ENCODE measurements at places on chromosomes 5 and 9.

GRCh38 chr5:31815376-31815775, 176.4 kb downstream of the PDZD2 start:
- DNase-seq, result no peak

DNA sequence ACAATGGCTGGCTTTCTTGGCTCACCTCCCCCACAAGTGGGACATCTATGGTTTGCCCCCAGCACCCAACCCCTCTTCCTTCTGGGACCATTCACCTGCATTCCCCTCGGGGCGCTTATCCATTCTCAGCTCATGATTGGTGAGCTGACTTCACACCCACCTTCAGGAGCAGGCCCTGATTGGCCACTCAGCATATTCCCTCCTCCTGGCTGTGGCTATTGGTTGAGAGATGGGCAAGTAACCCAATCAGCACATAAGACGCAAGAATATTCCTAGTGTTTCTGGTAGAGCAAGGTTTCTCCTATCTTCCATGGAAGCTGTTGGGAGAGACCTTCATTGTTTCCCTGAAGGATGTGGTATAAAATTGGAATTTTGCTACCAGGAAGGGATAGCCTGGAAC, 22.7 kb upstream of the UNC5A start:
- DNase-seq, result no peak

- DNase-seq, result no peak
Measured at GRCh38 chr5:42285230-42285629, 138.0 kb upstream of the GHR start.

- no peak for DNase-seq
Measured at GRCh38 chr5:36641431-36641830, 35.0 kb downstream of the SLC1A3 start.

DNA sequence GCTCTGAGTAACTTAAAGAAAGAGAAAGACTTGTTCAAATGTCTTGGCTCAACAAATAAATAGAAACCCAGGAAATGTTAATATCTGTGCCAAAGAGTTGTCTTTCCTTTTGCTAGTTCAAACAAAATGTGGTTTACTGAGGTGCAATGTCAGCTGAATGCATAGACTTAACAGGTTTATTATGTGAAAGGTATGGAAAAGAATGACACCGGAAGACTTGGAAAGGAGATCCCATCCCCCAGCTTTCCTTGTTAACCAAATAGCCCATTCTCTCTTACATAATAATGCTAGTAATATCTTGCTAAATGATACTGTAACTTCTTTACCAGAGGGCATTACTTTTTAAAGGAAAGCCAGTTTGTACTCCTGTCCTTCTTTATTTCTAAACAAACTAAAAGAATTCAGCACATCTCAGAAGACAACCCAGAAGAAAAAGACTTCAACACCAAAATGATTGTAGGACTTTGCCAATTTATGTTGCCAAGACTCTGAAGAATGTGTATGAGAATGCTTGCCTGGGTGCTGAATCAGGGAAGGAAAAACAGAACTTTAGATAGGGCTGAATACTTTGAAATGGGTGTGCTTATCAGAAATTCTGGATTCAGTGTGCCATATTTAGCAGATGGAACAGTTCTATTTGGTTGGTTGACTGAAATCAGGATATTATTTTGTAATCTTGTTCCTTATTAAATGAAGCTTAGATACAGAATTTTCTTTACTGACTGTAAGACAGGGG, 344.1 kb downstream of the TMEM38B start:
- DNase-seq, result no peak

GRCh38 chr5:170863646-170864045, 1.8 kb downstream of the RANBP17 start:
- DNase-seq, result no peak

- peak; percentile 32 for DNase-seq
Measured at GRCh38 chr5:118956727-118957126, 31.6 kb downstream of the DTWD2 start.

DNA sequence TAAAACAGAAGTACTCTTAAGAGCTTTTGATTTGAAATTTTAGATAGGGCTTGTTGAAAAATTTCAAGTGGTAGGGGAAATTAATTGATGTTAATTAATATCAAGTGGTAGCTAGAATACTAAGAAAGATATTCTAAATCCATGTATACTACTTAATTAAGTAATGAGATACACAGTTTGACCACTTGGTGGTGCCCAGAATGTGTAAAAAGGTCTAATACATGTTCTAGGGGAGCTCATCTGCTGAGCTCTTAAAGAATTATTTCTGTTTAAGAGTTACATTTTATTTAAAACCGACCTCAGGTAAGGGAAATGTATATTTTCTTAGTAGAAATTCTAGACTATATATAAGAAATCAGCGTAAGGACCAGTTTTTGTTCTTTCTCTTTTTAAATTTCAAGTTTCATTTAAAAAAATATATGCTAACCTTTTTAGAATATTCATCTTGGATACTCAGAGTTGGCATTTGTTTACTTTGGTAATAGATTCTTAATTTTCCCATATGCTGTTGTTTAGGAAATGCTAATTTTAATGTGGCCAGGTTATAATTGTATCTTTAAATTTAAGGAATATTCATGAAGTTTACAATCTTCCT, 61.5 kb downstream of the LNPEP start:
- DNase-seq, result peak; percentile 75

- DNase-seq, result no peak
Measured at GRCh38 chr5:98104454-98105188, 668.8 kb upstream of the RGMB start.

DNA sequence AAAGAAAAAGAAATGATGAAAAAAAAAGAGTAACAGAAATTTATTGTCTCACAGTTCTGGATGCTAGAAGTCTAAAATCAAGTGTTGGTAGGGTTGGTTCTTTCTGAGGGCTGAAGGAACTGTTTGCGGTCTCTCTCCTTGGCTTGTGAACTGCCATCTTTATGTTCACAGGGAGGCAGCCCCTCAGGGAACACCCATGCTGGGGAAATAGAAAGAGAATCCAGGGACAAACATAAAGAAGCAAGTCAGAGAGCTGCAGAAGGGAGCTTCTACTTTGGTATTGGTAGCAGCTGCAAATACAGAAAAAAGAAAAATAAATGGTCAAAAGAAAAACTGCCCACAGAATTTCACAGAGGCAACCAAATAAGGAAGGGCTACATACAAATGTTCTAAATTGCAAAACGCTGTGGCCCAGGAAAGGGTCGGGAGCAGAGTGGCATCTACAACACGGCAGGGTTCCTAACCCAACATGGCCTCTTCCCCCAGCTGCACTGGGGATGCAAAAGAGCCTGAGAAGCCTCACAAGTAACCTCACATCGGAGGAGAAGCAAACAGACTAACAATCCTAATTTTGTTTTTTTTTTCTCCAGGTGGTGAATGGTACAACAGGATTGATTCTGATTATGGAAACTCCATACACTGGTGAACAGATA, 37.4 kb downstream of the ELOVL7 start:
- no peak for DNase-seq

- DNase-seq, result no peak
Measured at GRCh38 chr9:81305561-81306182, 383.7 kb downstream of the TLE1 start.

GRCh38 chr5:32805971-32806638, 95.0 kb downstream of the NPR3 start:
- DNase-seq, result peak; percentile 17

GRCh38 chr9:93950619-93951601, 4.2 kb downstream of the BARX1 start:
- DNase-seq, result peak; percentile 49

- no peak for DNase-seq
Measured at GRCh38 chr5:132589467-132589866, 32.7 kb downstream of the RAD50 start.

DNA sequence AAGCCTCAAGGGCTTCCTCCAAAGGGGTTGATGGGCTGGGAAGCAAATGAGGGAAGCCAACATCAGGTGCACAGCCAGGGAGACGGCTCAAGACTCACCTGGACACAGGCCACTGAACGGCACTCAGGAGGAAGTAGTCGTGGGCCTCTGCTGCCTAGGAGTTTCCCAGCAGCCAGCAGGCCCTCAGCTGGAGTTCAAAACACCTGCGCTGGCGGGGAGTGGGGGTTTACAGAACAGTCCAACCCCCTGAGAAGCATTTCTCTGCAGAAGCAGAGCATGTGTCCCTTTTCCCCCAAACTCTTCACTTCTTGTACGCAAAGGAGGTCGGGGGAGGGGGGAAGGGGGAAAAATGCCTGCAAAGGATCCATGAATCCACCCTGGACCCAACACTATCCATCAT, 2.3 kb downstream of the WHRN start:
- no peak for DNase-seq

DNA sequence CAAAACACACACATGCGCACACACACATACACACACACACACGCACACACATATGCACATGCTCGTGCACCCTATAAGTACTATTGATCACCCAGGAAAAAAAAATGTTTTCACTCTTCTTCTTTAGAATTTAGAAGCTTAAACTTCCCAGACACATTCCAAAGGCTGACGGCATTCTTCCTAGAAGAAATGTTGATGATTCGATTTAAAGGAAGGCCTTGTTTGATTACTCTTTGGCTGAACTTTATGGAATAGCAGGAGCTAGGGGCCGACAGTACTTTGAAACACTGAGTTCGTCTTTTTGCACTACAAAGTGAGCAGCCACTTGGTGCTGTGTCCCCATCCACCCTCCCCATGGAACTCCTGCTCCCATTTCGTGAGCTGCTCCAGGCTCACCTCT, 113.2 kb downstream of the EGFLAM start:
- DNase-seq, result no peak

DNA sequence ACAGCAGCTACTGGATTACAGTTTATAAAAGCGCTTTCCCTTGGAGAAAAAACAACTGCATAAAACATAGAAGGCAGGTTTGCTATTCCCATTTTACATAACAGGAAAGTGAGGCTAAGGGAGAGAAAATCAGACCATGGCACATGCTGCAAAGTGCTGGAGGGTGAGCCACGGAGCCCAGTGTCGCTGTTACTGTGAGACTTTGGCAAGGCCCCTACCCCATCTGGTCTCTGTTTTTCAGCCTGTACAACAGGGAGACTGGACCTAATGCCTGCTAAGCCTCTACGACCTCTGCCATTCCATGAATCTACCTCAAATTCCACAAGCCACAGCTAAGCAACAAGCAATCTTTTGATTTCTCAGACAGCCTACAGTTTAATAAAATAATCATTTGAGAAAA, 139.2 kb downstream of the GABBR2 start:
- no peak for DNase-seq

- DNase-seq, result no peak
Measured at GRCh38 chr5:180306796-180307195, 14.9 kb upstream of the MAPK9 start.

- peak; percentile 60 for DNase-seq
Measured at GRCh38 chr9:7976167-7976755, 176.7 kb upstream of the DMAC1 start.

- DNase-seq, result peak; percentile 71
Measured at GRCh38 chr5:11009576-11009975, 248.5 kb upstream of the DAP start.

DNA sequence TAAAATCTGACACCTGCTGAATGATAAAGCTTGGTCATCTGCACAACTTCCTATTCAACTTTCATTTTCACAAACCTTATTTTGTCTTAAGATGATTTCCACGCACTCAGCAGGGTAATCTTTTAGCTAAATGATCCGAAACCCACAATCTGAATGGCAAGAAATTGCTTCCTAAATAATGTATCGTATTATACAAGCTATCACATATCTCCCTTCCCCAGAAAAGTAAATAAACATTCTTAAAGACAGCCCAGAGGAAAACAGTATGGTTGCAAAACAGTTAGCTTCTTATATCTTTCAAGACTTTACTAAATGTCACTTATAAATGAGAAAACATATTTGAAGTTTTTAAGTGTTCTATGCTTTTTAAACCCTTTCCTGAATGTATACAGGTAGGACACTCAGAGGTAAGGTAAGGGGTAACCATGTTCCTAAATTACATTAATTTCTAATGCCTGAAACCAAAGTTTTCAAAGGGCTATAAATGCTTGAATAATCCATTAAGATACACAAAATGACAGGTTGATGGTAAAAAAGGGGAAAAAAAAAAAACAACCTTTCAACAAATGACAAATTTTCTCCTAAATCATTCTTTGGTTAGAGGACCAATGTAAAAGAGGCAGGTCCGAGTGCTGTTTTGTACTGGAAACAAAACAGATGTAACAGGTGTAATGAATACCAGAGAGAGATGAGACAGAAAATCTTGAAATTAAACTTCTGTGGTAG, 36.3 kb downstream of the ELAVL2 start:
- no peak for DNase-seq

DNA sequence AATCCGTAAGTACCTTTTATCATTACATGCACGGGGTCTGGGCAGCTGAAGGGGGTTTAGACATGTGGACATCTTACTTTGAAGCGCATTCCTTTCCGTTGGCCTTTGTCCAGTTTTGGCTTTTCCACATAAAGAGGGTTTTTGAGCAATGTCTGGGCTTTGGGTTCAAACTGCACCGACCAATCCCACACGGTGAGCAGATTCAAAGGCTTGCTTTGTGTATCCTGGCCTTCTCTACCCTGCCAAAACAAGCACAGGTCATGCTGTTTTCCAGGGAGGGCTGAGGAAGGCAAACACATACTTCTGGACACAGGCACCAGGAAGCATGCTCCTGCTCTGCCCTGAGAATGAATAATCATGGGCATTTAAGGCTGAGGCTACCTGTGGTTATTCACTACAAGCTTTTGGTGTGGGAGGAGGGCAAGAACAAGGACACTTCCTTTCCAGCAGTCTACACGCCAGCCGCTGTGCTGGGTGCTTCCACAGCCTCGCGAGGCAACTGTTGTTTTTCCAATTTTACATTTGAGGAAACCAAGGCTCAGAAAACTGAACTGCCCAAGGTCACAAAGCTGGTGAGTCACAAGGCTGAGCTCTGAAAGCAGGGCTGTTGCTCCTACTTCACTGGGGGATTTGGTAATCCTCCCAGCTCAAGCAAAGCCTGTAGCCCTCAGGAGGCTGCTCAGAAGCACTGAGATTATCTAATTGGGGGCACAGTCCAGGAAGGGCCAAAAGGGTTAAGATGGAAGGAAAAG, 59.8 kb upstream of the GOLPH3 start:
- peak; percentile 69 for DNase-seq

All from suppressor macrophage treated with lipopolysaccharide for 1 hour (primary cell).